Transverse colon (tissue), 4 donors: ENCODE measurements at places on chromosomes 5 and 9.
A peak's percentile ranks its signal among the peaks of the same experiment; 100 is the strongest.

- no peaks in the 10 kb centered on the region for H3K4me1 ChIP-seq
- H3K27me3 ChIP-seq = no peaks in the 10 kb centered on the region
- no peak overlapping the region for H3K4me3 ChIP-seq
Measured at GRCh38 chr5:65791712-65792673, 70.0 kb downstream of the NLN start.

DNA sequence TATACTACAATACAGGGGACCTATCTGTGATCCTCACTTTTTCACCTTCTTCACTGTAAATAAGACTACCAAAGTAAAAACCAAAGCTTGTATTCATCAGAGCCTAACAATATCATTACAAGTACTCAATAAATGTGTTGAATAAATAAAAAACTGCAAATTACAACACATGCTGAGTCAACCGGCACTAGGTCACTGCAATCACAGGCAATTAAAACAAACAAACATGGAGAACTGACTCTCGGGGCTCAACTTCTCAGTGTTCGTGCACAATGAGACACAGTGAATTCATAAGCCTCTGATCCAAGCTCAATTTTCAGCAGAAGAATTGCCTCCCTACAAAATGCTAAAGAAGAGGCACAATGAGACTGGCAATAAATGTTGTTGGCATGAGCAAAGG lies 69.2 kb downstream of the CDK5RAP2 start:
- H3K4me3 ChIP-seq = no peak overlapping the region
- no peaks in the 10 kb centered on the region for H3K4me1 ChIP-seq
- H3K27ac ChIP-seq = no peak overlapping the region
- no peaks in the 10 kb centered on the region for H3K27me3 ChIP-seq

DNA sequence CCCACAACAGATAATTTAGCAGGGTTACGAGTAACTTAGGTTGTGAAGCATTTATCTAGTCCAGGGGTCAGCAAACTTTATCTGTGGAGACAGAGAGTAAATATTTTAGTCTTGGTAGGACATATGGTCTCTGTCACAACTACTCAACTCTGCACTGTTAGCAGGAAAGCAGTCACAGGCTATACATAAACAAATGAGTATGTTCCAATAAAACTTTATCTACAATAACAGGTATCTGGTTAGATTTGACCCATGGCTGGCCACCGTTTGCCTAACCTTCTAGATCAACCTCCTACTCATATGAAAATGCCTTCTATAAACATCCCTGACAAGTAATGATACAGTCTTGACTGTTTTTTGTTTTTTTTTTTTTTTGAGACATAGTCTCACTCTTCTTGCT lies 13.0 kb upstream of the HK3 start:
- no peak for DNase-seq
- no peaks in the 10 kb centered on the region for H3K4me1 ChIP-seq
- H3K4me3 ChIP-seq = no peak overlapping the region
- no peaks in the 10 kb centered on the region for H3K27me3 ChIP-seq

DNA sequence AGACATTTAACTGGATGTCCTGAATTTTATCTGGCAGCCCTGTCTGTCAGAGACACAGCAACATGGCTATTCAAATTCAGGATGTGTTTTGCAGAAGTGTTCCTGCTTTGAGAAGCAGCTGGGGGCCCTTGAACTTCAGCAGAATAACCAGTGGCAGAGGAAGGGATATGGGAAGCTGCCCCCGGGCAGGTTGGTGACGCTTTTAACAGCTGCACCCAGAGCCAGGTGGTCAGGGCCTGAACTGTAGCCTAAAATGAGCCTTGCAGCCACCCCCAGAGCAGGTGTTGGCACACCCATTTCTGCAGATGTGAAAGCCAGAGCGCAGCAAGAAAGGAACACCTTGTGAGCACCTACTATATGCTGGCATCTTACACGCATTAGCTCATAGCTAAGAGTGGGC lies 128.7 kb upstream of the BOD1 start:
- peak; percentile 75 for DNase-seq
- H3K27me3 ChIP-seq = no peaks in the 10 kb centered on the region
- no peak overlapping the region for H3K4me3 ChIP-seq
- no peaks in the 10 kb centered on the region for H3K4me1 ChIP-seq
- H3K36me3 ChIP-seq = no peaks in the 10 kb centered on the region

DNA sequence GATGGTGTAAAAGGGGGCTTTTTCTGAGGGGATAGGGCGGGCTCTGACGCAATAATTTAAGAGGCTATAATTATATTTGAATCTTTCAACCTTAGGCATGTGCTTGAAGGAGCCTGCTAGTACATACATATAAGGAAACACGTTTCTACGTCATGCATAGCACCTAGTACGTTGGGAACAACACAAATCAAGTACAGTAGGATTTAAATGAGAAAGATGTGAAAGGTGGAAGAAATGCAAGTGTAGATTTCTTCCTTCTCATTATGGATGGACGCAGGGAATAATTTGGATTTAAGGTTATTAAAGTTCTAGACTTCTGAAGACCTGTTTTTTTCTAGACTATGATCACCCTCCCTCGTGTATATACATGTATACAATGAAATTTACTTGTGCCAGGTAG lies 927 bp upstream of the CDO1 start:
- H3K27me3 ChIP-seq = peaks cover 77% of the 10 kb centered on the region
- no peak overlapping the region for H3K27ac ChIP-seq
- no peaks in the 10 kb centered on the region for H3K36me3 ChIP-seq
- DNase-seq = no peak
- no peaks in the 10 kb centered on the region for H3K4me1 ChIP-seq
- H3K4me3 ChIP-seq = no peak overlapping the region

DNA sequence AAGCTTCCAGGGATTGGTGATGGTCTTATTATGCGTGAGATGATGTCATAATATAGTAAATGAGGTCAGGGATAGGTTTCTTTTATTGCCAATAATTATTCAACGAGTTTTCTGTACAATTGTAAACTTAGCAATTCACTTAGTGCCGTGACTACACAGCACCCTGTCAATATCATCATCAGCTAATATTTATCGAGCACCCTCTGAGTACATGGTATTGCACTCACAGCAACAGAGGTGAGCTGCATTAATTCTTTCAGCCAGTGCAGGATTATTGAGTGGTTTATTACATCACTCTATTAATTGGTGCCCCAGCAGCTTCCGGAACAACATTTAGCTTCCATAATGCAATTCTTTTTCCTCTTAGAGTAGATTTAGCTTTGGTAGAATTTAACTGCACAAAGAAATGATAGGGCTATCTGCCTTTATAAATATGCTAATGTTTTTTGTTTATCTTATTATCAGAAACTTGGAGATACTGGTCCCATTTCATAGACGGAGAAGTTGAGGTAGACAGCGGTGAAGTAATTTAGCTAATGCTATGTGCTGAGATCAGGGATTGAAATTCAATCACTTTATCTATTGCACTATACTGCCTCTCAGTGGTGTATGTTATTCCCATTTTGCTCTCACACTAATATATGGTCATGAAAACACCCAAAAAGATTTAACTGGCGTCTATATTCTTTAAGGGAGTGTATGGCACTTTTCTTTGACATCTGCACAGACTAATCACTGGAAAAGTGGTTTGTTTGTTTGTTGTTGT lies 726.1 kb upstream of the WWC1 start:
- no peaks in the 10 kb centered on the region for H3K27me3 ChIP-seq
- H3K36me3 ChIP-seq = no peaks in the 10 kb centered on the region
- no peak for DNase-seq
- H3K4me1 ChIP-seq = no peaks in the 10 kb centered on the region
- no peak overlapping the region for H3K27ac ChIP-seq
- H3K4me3 ChIP-seq = no peak overlapping the region

GRCh38 chr9:13690595-13690994 lies 411.1 kb upstream of the MPDZ start:
- H3K27me3 ChIP-seq = no peaks in the 10 kb centered on the region
- no peaks in the 10 kb centered on the region for H3K36me3 ChIP-seq
- no peak for DNase-seq
- no peak overlapping the region for H3K27ac ChIP-seq
- H3K4me3 ChIP-seq = no peak overlapping the region

DNA sequence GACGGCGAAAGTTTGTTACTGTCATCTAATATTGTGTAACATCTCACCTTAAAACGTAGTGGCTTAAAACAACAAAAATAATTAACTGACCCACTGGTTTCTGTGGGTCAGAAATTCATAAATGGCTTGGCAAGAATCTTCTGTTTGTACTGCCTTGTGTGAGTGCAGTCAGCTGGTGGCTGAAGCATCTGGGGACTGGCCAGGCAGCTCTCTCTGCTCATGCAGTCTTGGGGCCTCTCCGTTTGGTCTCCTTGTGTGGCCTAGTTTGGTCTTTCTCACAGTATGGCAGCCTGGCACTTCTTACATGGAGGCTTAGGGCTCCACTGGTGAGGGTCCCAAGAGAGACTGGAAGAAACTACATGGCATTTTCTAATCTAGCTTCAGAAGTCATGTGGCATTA lies 49.0 kb upstream of the CTXN3 start:
- H3K4me3 ChIP-seq = no peak overlapping the region
- DNase-seq = no peak
- H3K36me3 ChIP-seq = no peaks in the 10 kb centered on the region
- H3K27ac ChIP-seq = no peak overlapping the region
- no peaks in the 10 kb centered on the region for H3K27me3 ChIP-seq
- no peaks in the 10 kb centered on the region for H3K4me1 ChIP-seq

- H3K36me3 ChIP-seq = no peaks in the 10 kb centered on the region
- H3K27me3 ChIP-seq = no peaks in the 10 kb centered on the region
- H3K4me3 ChIP-seq = no peak overlapping the region
- no peak for DNase-seq
- no peaks in the 10 kb centered on the region for H3K4me1 ChIP-seq
- H3K27ac ChIP-seq = no peak overlapping the region
Measured at GRCh38 chr9:116336133-116336862, 182.7 kb downstream of the PAPPA start.

DNA sequence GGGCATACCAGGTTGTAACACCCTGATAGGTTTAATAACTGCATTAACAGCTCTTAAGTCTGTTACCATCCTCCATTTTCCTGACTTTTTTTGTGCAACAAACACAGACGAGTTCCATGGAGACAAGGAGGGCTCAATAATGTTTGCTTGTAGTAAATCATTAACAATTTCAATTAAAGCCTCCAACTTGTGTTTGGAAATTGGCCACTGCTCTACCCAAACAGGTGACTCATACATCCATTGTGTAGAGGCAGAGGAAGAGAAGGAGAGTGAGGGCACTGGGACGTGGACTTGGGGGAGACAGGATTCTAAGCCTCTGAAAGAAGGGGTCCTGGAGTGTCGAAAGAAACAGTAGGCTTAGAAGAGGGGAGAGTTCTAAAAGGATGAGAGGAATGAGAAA lies 213.6 kb upstream of the KCNN2 start:
- no peaks in the 10 kb centered on the region for H3K4me1 ChIP-seq

- H3K4me1 ChIP-seq = no peaks in the 10 kb centered on the region
- H3K27me3 ChIP-seq = peaks cover 5% of the 10 kb centered on the region
- peak; percentile 26 for DNase-seq
- H3K27ac ChIP-seq = no peak overlapping the region
Measured at GRCh38 chr5:66741394-66741793, 145.2 kb downstream of the MAST4 start.

DNA sequence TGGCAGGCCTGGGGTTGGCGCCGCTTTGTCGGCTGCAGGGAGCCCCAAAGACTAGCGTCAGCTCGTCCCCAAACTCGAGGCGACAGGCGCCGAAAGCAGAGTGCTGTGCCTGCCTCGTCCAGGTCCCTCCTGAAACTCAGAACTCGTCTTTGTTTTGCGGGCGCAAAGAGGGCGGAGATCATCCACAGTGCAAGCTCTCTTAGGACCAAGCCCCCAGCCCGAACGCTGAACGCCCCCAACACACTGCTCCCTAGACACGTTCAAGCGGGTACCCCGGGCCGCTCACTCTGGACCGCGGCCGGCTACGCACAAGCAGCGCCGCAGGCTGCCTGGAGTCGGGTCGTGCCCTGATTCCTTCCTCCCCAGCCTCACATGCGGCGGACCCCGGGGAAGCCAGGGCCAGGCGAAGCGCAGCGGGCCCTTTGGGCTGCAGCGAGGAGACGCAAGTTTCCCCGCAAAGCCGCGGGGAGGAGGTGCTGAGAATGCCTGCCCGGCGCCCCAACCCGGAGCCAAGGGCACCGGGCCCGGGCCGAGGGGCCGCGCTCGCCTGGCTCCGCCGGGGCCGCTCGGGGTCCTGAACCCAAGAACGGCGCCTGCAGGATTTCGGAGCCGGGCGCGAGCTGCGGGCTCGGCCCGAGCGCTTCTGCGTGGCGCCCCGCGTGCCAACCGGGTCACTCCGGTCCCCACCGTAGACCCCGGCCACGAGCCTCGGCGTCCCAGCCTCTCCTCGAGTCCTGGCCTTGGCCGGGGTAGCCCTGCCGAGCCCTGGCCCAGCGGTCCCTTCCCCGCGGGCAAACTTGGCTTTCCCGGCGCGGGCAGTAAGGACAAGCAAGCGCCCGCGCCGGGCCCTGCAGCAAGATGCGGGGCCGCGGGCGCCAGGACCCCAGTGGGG lies 738 bp downstream of the FSTL4 start:
- no peak overlapping the region for H3K27ac ChIP-seq
- H3K4me1 ChIP-seq = peaks cover 14% of the 10 kb centered on the region
- DNase-seq = no peak
- no peaks in the 10 kb centered on the region for H3K36me3 ChIP-seq
- peak overlapping the region; percentile 47 for H3K4me3 ChIP-seq

DNA sequence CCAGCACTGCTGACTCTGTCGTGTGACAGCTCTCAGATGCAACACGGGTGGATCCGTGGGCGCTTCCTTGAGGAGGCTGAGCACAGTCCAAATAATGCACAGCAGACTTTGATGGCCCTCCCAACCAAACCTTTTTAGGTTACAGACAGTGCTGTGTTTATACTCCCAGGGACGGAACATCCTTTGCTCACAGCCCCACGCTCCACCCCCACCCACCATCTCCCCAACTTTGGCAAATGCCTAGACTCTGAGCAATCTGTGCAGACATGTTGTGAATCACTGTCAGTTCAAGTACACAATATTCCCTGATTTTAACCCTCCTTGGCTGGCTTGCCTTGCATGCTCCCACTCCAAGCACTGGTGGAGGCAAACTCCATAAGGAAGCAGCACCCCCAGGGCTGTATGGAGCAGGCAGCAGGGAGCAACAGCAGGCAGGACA lies 324.6 kb downstream of the MLLT3 start:
- H3K27ac ChIP-seq = peak overlapping the region; percentile 73
- H3K36me3 ChIP-seq = no peaks in the 10 kb centered on the region
- no peaks in the 10 kb centered on the region for H3K27me3 ChIP-seq
- peak; percentile 43 for DNase-seq
- no peak overlapping the region for H3K4me3 ChIP-seq

DNA sequence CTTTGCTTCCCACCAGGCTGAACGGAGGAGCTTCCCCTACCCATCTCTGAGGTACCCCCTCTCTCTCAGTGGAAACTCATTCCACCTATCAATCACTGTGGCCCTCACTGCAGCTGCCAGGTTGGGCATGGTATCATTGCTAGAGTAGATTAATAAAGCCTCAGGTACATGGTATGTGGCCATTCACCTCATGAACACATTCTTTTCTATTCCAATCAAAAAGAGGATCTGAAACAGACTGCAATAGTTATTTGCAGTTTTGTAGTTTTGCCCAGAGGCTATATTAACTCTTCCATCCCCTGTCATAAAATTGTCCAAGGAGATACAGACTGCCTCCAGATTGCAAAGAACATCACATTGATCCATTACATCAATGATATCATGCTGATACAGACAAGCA lies 85.8 kb upstream of the MVB12B start:
- no peak overlapping the region for H3K27ac ChIP-seq
- H3K4me1 ChIP-seq = no peaks in the 10 kb centered on the region
- no peak for DNase-seq
- no peaks in the 10 kb centered on the region for H3K27me3 ChIP-seq

- peaks cover 47% of the 10 kb centered on the region for H3K36me3 ChIP-seq
- H3K27me3 ChIP-seq = no peaks in the 10 kb centered on the region
- H3K4me1 ChIP-seq = no peaks in the 10 kb centered on the region
- H3K27ac ChIP-seq = no peak overlapping the region
Measured at GRCh38 chr5:72860499-72860898, 44.0 kb downstream of the TNPO1 start.
